Stimulated activated naive B cell treated with anti-CD40 and anti-IgM and Interleukin-4, amounts not matched to agents 10 μg/mL and 1 μg/mL and 100 μg/mL, for 72 hours (primary cell): ENCODE measurements at places on chromosomes 4 and X.
A peak's percentile ranks its signal among the peaks of the same experiment; 100 is the strongest.

- no peaks in the 10 kb centered on the region for H3K27me3 ChIP-seq
- DNase-seq: no peak
- H3K4me3 ChIP-seq: no peak overlapping the region
- H3K4me1 ChIP-seq: no peaks in the 10 kb centered on the region
- no peaks in the 10 kb centered on the region for H3K36me3 ChIP-seq
These were observed 8.7 kb upstream of the JADE1 start for GRCh38 chr4:128800701-128801284.

DNA sequence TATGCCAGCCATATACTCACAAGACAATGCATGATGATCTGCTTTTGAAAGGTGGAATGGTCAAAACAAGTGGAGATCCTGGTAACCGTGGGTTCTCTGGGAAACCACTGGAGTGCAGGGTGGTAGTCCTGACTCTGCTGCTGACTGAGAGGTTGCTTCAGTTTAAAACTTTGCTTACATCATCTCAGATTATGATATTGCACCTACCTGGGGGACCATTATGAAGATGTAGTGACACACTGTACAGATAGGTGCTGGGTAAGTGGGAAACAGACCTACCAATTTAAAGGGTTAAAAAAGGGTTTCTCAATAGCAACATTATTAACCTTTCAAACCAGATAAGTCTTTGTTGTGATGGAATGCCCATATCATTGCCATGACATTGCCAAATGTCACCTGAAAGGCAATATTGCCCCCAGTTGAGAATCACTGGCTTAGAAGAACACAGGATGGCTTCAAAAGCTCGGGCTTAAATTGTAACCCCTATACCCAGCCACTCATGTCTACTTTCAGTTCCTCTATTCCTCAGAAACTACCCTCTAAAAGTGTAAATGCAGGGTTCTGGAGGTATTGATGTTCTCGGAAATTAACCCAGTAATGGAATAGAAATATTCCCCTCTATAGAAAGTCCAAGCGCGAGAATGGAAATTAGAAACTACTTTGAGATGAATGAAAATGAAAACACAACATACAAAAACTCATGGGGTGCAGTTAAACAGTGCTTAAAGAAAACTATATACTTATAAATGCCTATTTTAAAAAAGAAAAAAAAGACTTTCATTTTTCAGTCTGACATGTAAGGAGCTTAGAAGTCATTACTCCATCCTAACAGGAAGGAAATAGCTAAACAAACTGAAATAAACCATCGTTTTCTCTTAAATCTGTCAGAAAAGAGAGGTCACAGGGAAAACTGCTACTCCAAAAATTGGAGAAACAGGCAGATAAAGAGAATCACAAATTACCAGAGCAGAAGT is 65.8 kb downstream of the ARHGEF6 start:
- H3K36me3 ChIP-seq: no peaks in the 10 kb centered on the region
- H3K4me3 ChIP-seq: peak overlapping the region; percentile 55
- H3K27me3 ChIP-seq: no peaks in the 10 kb centered on the region

DNA sequence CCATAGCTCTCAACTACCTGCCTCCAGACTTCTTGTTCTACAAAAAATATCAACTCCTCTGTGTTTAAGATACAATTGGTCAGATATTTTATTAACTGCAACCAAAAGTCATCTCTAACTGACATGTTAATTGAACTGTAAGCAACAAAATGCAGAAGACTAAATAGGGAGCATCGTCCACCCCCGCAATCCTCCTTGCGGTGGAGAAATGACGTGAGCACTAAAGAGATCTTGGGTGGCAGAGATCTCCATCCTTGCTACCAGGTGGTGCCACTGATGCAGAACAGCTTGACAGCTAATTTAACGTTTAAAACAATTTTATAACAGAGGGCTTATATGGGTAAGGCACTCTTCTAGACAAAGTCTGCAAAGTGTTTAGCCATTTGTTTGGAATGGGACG is 164.4 kb upstream of the FTHL17 start:
- H3K36me3 ChIP-seq: peaks cover 20% of the 10 kb centered on the region
- DNase-seq: peak; percentile 61
- peaks cover 22% of the 10 kb centered on the region for H3K4me1 ChIP-seq
- H3K4me3 ChIP-seq: peak overlapping the region; percentile 55

DNA sequence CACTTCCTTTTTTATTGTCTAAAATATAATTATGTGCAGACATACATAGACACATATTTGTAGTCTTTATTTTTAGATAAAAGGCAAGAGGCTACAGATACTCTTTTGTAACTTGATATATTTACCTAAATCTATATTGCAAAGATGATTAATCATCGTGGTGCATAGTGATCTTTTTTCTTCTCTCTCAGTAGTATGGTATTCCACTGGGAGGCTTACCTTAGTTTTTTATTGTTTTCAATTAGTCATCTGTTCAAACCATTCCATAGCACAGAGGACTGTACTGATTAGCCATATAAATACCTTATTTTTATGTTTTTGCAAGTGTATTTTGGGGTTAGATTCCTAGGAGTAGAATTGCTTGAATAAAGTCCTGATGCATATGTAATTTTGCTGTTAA is 619.7 kb downstream of the GRXCR1 start:
- no peak overlapping the region for H3K27ac ChIP-seq
- no peak for DNase-seq
- H3K27me3 ChIP-seq: no peaks in the 10 kb centered on the region

DNA sequence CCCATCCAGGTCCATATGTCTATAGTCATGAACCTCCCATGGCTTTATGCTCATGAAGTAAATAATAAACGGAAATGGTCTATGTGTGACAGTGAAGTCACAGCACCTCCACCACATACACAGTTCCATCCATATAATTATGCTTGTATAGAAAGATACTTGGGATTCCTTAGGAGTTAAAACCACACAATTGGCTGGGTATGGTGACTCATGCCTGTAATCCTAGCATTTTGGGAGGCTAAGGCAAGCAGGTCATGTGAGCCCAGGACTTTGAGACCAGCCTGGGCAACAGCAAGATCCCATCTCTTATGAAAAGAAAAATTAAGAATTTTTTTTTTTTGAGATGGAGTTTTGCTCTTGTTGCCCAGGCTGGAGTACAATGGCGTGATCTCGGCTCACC is 55.6 kb upstream of the RBM47 start:
- no peak for DNase-seq
- H3K4me3 ChIP-seq: no peak overlapping the region
- no peaks in the 10 kb centered on the region for H3K27me3 ChIP-seq
- no peaks in the 10 kb centered on the region for H3K36me3 ChIP-seq
- H3K27ac ChIP-seq: no peak overlapping the region
- peaks cover 13% of the 10 kb centered on the region for H3K4me1 ChIP-seq

- H3K4me3 ChIP-seq: no peak overlapping the region
- peak overlapping the region; percentile 56 for H3K27ac ChIP-seq
- no peaks in the 10 kb centered on the region for H3K27me3 ChIP-seq
- no peak for DNase-seq
These were observed 16.0 kb downstream of the FGFR3 start for GRCh38 chr4:1808851-1809753.

DNA sequence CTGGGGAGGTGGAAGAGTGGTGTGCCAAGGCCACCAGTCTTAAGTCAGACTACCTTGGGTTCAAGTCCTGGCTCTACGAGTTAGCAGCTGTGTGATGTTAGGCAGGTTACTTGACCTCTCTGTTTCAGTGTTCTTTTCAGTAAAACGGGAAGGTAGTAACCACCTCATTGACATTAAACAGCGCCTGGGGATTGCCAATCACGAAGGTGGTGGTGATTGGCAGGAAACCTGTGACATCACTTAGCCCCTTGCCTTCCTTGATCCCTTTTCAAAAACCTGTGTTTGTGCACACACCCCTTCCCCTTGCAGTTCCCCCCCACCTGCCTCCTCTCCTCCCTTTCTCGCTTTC is 7.6 kb downstream of the KLF3 start:
- no peaks in the 10 kb centered on the region for H3K27me3 ChIP-seq
- H3K4me1 ChIP-seq: peaks cover 74% of the 10 kb centered on the region
- peak overlapping the region; percentile 59 for H3K4me3 ChIP-seq
- no peaks in the 10 kb centered on the region for H3K36me3 ChIP-seq

GRCh38 chrX:1417921-1418771 is 26.2 kb upstream of the SLC25A6 start:
- no peak for DNase-seq
- H3K27ac ChIP-seq: peak overlapping the region; percentile 56
- H3K4me1 ChIP-seq: peaks cover 19% of the 10 kb centered on the region
- H3K36me3 ChIP-seq: peaks cover 45% of the 10 kb centered on the region
- H3K4me3 ChIP-seq: no peak overlapping the region

- DNase-seq: no peak
- no peak overlapping the region for H3K27ac ChIP-seq
- no peak overlapping the region for H3K4me3 ChIP-seq
- no peaks in the 10 kb centered on the region for H3K36me3 ChIP-seq
- H3K27me3 ChIP-seq: no peaks in the 10 kb centered on the region
- H3K4me1 ChIP-seq: no peaks in the 10 kb centered on the region
These were observed 1060.8 kb downstream of the FAT4 start for GRCh38 chr4:126375462-126376054.
